NCI-H2029 treated with DMSO at 0.1 percent for 48 hours (cell line): ENCODE measurements at places on chromosomes 12 and 14.
A peak's percentile ranks its signal among the peaks of the same experiment; 100 is the strongest.

DNA sequence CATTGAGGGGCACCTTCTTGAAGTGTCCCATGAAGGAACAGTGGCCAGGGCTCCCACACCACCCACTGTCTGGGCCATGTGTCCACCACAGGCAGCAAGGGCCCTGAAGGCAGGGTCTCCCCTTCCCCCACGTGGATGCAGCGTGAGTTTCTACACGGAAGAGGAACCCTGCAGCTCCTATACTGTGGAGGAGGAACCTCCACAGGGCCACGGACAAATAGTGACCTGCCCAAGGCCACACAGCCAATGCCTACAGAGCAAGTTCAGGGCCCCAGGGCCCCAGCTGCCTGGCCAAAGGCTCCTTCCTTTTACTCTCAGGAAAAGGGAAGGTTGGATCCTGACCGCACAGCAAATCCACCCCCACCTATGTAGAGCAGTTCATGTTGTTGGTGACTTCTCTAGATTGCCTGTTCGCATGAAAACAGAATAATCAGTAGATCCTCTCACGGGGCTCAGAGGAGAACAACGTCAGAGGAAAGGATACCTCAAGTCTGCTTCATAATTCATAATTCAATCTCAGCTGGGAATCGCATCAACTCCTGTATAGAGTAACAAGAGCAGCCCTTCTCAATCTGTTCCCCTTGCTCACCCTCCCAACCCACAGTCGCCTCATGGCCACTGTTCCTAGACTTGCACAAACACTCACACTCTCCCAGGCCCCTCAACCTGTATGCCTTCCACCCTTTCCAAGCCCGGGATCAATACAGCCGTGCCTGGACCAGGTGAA is 11.1 kb upstream of the KRT73 start:
- DNase-seq, result no peak

DNA sequence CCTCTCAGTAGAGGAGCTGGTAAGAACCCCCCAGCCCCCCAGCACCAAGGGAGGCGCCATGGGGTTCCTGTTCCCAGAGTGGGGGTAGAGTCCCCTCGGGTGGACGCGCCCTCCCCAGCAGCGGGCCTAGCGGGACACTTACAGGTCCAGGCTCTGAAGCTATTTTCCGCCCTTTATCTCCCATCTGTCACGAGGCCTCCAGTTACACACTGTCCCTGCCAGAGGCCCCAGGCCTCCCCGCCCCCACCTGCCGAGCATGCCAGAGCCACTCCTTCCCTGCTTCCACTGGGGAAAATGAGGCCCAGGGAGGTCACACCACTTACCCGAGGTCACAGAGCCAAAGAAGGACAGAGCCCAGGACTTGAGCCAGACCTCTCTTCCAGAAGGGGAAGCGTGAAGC is 3.1 kb downstream of the C14orf180 start:
- DNase-seq, result no peak

GRCh38 chr14:91947475-91948184 is at the start of gene FBLN5:
Gene FBLN5 (minus strand): TSS chr14:91947694. CDS start chr14:91947229, 465 bp downstream.
- no peak for DNase-seq

GRCh38 chr12:105330283-105330930 is at the start of gene C12orf75:
Gene C12orf75 (plus strand): TSS chr12:105330691. CDS start chr12:105330892, 201 bp downstream.
- DNase-seq, result peak; percentile 27

- no peak for DNase-seq
These were observed 73.5 kb downstream of the PPP2R5C start for GRCh38 chr14:101834800-101835547.

DNA sequence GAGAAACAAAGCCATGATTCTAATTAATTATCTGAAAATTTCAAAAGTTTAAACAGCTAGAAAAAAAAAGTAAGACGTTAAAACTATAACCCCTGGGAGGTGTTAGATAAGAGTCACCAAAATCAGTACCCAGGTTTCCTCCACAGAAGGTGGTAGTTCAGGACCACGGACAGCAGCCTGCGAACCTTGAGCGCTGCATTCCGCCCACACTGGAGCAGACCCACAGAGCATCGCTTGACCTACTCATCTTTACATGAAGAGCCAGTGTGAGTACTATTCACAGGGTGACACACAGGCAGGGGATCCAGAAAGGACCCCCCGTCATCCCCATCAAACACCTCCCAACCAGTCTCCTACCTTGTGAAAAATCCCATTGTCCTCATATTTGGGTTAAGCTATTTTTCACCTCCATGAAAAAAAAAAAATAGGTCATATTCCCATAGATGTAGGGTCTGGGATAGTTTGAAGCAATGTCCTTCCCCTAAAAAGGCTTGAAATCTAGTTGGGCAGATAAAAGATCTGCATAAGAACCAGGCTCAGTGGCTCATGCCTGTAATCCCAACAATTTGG is 8.8 kb upstream of the CHGA start:
- DNase-seq, result no peak

DNA sequence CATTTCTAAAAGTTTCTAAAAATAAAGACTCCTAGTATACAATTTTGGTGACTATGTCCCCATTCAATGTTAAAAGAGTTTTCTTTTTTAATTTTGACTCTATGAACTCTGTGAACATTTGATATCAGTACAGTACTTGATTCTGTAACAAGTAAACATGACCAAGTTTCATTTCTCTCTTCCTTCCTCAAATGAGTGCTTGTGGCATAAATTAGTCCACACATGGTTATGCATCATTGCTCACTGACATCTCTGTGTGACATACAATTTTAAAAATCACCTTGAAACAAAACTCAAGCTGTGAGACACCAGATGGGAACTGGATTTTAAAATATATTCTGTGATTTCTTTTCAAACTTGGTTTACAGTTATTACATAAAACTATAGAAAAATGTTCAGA is 253.9 kb upstream of the MDGA2 start:
- DNase-seq, result no peak

GRCh38 chr12:111178181-111179081 is 190.5 kb downstream of the PHETA1 start:
- no peak for DNase-seq

- no peak for DNase-seq
These were observed 1.0 kb downstream of the DGKA start for GRCh38 chr12:55931780-55932550.
